ENCODE measurements at places on chromosomes 13 and 19.
A peak's percentile ranks its signal among the peaks of the same experiment; 100 is the strongest.

DNA sequence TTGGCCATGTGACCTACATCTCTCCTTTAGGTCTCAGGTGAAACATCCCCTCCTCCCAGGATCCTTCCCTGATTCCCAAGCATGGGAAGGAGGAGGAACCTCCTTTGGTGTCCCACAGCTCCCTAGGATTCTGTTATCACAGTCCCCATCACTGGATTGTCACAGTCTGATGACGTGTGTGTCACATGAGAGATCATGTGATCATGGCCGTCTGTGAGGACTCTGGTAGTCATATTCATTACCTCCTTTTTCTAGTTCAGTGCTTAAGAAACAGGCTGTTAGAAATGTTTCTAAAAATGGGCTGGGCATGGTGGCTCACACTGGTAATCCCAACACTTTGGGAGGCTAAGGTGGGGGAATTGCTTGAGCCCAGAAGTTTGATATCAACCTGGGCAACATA is 3.0 kb downstream of the DHX34 start:
- DNase-seq: no peak

DNA sequence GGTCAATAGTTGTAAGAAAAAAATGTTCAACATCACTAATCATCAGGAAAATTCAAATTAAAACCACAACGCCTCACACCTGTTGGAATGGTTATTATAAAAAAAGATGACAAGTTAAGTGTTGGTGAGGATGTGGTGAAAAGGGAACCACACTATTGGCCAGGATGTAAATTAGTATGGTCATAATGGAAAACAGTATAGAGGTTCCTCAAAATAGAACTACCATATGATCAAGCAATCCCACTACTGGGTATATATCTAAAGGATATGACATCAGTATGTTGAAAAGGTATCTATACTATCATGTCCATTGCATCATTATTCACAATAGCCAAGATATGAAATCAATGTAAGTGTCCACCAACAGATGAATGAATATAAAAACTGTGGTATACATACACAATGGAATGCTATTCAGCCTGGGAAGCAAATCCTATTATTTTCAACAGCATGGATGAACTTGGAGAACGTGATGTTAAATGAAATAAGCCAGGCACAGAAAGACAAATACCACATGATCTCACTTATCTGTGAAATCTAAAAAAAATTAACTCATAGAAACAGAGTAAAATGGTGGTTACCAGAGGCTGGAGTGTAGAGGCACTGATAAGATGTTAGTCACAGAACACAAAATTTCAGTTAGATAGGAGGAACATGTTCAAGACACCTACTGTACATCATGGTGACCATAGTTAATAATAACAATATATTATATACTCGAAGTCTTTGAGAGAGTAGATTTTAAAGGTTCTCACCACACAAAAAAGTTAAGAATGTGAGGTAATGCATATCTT is 56.6 kb downstream of the TBC1D4 start:
- no peak for DNase-seq

DNA sequence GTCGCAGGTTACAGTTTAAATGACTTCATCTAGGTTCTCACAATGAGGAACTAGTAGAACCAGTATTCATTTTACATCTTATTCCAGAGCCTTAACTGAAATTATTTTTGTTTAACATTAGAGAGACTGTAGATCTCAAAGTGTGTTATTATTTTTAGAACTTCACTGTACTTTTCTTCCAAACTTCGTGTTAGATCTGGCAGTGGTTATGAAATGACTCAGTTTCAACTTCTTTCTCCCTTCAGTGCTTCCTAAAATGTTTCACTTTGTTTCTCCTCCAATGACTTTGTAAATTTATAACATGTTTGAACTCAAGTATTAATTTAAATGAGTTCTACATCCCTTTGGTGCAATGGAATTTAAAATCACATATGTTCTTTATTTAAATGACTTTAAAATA is 139.3 kb downstream of the PCDH9 start:
- DNase-seq: no peak

DNA sequence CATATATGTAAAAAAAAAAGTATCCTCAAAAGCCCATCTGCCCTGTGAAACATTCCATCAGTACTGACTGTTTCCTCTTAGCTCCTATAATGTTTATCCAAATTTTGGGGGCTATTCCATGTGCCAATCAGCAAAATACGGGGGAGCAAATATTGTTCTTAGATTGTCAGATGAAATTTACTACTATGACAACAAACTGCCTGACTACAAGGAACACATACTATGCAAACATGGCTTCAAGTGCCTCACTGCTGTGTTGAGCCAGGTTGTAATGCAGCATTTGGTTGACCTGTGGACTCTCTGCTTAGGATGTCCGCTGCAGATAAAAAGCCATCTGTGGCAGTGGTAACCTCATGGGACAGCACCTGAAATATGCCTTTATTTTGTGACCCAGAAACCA is 98.2 kb upstream of the SCEL start:
- no peak for DNase-seq

- DNase-seq: no peak
Measured at GRCh38 chr13:50149214-50149613, 134.0 kb downstream of the KCNRG start.

DNA sequence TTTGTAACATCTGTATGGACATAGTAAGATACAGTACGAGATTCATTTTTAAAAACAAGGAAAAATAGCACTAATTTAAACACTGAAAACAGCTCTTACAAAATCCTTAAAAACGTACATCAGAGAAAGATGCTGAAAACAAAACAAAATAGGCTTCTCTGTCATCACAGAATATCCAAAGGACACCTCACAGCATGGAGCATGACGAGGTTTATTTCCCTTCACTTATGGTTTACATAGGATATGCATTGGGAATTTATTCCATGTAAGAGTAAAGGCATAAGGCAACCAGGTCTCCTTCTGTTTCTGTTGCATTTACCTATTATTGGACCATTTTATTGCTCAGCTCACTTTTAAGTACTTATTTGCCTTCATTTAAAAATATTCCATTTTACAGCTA is 3.0 kb downstream of the KCTD12 start:
- DNase-seq: no peak

GRCh38 chr19:37506387-37507166 is at the start of gene ZNF793:
TSS of gene ZNF793 (plus strand) at chr19:37506939. CDS start at chr19:37523440, 16,501 bp downstream.
- DNase-seq: peak; percentile 80

DNA sequence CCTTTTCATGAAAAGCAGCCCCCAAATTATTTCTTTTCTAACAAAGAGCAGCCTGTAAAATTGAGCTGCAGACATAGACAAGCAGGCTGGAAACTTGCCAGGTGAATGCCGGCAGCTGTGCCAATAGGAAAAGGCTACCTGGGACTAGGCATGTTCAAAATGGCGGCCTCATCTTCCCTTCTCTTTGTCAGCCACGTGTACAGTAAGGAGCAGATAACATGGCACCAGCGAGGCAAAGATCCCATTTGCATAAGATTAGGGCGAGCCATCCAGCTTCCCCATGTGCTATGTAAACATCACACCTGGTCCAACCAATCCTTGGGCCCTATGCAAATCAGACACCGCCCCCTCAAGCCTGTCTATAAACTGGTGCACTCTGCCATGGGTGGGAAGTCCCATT is 31.2 kb upstream of the CACNA1A start:
- DNase-seq: no peak

GRCh38 chr19:29503140-29503758 is 22.5 kb upstream of the VSTM2B start:
- no peak for DNase-seq

DNA sequence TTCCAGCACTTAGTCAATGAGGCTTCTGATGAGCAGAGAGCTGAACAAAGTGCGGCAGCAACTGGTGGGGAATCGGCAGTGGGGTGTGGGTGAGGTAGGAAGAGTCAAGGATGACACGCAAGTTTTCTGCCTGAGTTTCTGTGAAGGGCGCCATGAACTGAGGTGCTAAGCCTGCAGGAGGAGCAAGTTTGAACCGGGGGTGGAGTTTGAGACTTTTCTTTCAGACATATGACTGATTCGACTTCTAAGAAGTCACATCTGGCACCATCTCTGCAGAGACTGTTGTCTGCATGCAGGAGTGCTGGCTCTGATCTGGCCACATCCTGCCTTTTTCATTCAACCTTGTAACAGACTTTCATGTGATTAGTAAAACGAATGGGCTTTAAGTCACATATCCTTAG is 14.8 kb upstream of the GPI start:
- no peak for DNase-seq

DNA sequence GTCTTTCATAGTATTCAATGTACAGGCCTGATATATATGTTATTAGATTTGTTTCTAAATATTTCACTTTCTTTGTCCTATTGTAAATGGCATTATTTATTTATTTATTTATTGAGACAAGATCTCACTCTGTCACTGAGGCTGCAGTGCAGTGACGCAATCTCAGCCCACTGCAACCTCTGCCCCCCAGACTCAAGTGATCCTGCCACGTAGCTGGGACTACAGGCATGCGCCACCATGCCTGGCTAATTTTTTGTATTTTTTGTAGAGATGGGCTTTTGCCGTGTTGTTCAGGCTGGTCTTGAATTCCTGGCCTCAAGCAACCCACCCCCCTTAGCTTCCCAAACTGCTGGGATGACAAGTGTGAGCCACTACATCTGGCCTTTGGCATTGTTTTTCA is 5.4 kb upstream of the GAS6 start:
- no peak for DNase-seq

GRCh38 chr19:7191946-7192691 is 102.1 kb downstream of the INSR start:
- no peak for DNase-seq

GRCh38 chr13:56586976-56587375 is 553.7 kb upstream of the PRR20A start:
- no peak for DNase-seq

- DNase-seq: peak; percentile 48
Measured at GRCh38 chr19:50537769-50538230, 24.1 kb upstream of the ASPDH start.

GRCh38 chr19:15108145-15108844 is 1.1 kb downstream of the SYDE1 start:
- no peak for DNase-seq

GRCh38 chr19:615619-616018 is 17.7 kb downstream of the POLRMT start:
- DNase-seq: no peak

DNA sequence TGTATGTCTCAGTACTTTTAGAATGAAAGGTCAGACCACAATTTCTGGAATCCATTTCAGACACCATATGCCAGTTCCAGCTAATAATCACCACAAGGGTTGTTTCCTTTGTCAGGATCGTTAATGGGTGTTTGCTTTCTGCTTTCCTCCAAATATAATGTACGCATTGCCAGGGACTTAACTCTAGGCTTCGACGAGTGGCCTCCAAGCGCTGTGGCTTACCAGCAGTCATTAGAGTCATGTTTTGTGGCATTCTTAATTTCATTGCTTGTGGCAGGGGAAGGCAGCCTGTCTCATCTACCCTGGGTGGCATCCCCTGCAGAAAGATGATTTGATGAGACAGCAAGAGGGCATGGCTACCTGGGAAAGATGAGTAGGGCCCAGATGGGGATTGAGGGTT is 22.5 kb downstream of the SAFB start:
- no peak for DNase-seq

GRCh38 chr13:92260363-92260762 is 861.9 kb downstream of the GPC5 start:
- no peak for DNase-seq

- DNase-seq: no peak
Measured at GRCh38 chr19:8238251-8238650, 29.1 kb downstream of the CERS4 start.

DNA sequence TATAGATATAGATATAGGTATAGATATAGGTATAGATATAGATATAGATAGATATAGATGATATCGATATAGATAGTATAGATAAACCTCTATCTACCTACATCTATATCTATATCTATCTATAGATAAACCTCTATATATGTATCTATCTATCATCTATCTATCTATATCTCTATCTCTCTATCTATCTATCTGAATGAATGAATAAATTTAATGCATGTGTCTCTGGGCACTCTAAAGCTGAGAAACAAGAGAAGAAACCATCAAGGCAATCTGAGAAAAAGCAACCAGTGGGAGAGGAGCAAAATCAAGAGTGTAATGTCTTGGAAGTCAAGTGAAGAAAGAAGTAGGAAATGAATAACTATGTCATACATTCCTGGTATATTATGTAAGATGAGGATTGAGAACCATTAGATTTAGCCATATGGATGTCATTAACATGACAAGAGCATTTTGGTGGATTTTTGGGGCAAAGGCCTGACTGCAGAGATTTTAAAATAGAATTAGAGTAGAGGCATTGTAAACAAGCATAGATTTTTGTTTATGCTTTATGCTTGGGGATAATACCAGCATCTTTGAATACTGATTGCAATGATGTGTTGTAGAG is 1262.7 kb upstream of the MIR17HG start:
- DNase-seq: no peak

GRCh38 chr19:55345818-55346724 is 6.4 kb downstream of the KMT5C start:
- no peak for DNase-seq

GRCh38 chr13:86383561-86383960 is 584.3 kb upstream of the SLITRK6 start:
- DNase-seq: no peak

DNA sequence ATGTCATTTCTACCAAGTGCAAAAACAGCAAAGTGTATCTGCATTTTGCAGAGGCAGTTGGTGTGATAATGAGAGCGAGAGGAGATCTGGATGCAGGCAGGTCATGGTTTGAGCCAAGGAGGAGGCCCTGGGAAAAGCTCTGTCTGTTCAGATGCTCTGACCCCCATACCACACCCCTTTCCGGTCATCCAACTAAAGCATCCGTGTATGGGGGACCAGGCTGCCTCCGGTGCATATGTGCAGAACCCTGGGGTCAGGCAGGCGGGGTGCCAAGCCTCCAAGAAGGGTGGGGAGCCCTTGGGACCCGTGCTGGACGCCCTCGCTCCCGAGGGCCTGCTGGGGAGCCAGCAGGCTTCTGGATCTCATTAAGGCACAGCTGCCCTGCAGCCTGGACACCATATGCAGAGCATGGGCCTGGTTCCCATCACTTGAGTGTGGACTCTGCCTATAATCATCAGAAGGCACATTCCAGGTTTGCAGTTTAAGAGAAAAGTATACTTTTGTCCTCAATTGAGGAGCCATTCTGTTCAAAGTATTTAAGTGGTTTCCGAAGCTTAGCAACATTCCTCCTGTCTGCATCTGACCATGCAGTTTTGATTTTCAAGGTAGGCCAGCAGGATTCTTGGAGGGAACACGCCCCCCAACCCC is 56.1 kb downstream of the ALOX5AP start:
- no peak for DNase-seq

- no peak for DNase-seq
Measured at GRCh38 chr19:53823380-53824120, 564 bp downstream of the NLRP12 start.

DNA sequence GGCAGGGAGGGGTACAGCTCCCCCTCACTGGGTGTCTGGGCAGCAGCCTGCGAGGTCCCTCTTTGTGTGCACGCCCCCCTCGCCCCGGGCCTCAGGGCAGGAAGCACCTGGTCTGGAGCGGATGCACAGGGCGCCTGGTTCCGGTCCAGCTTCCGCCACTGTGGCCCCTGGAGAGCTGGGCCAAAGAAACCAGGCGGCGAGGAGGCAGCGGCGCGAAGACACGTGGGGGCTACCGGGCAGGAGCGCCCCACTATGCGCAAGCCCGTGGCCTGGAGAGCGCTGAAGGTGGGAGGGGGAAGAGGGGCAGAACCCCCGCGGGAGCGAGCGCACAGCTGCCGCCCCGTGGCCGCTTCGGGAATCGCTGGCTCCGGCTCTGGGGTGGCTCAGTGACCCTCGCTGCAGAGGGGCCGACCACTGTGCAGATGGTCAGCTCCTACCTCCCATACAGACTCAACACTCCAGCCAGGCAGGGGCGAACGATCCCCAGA is 1.7 kb upstream of the LYL1 start:
- peak; percentile 90 for DNase-seq
